Stimulated activated CD4-positive, alpha-beta T cell treated with anti-CD3 and anti-CD28 coated beads, Interleukin-4, amount 100 ng/mL, for 4 hours (primary cell): ENCODE measurements at places on chromosomes 3 and 15.

DNA sequence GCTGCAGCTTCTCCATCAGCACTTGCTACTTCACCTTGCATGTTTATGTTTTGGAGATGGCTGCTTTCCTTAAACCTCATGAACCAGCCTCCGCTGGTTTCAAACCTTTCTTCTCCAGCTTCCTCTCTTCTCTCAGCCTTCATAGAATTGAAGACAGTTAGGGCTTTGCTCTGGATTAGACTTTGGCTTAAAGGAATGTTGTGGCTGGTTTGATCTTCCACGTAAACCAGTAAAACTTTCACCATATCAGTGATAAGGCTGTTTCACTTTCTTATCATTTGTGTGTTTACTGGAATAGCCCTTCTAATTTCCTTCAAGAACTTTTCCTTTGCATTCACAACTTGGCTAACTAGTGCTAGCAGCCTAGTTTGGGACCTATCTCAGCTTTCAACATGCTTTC lies 11.7 kb upstream of the GNAT1 start:
- DNase-seq: no peak

DNA sequence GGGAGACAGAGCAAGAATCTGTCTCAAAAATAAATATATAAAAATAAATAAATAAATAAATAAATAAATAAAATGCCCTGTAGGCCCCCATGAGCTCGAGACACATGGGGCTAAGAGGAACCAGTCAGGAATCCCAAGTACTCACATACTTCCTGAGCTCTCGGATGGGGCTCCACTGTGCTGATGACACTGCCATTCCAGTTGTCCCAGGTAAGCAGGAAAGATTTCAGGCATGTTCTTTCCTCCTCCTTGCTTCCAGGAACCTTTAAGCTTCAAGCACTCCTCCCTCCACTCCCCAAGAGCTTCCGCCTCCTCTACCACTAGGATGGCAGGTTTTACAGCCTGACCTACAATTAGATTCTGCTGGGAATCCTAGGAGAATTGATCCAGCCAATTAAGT lies 113.4 kb downstream of the SLC49A4 start:
- no peak for DNase-seq

- no peak for DNase-seq
These were observed 127.4 kb downstream of the LRTM1 start for GRCh38 chr3:54800478-54800877.

- no peak for DNase-seq
These were observed 22.3 kb downstream of the OSBPL10 start for GRCh38 chr3:31958701-31959152.

DNA sequence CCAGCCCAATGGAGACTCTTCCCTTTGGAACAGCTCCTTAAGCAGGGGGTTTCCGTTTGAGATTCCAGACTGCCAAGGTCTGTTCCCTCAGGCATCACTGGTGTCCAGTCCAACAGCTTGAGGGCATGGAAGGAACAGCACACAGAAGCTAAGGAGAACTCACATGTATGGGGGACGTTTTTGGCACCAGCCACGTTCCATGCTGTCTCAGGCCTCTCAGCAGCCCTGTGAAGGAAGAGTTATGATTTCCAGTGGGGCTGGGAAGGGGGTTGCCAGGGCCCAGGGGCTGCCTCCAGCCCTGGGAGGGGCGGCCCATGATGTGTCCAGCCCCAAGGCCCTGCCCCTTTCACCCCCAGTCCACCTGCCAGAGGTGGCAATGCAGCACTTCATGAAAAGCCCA lies 7.5 kb upstream of the RHO start:
- DNase-seq: no peak

DNA sequence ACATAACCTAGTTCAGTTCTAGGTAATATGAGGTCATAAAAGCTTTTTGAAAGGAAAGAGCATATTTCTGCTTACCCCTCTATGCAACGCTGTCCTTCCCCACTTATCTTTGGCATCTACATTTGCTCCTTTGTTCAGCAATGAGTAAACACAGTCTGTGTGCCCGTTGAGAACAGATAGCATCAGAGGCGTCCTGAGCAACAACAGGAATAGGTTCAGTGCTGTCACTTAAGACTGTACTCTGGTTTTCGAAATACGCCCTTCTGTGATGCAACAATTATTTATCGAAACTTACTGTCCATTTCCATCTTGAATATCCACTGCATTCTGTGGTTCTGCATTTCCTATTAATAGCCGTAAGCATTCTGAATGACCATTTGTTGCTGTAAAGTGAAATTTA lies 84.4 kb downstream of the BTD start:
- no peak for DNase-seq

- DNase-seq: no peak
These were observed 877.3 kb downstream of the ROBO2 start for GRCh38 chr3:77917225-77917624.

DNA sequence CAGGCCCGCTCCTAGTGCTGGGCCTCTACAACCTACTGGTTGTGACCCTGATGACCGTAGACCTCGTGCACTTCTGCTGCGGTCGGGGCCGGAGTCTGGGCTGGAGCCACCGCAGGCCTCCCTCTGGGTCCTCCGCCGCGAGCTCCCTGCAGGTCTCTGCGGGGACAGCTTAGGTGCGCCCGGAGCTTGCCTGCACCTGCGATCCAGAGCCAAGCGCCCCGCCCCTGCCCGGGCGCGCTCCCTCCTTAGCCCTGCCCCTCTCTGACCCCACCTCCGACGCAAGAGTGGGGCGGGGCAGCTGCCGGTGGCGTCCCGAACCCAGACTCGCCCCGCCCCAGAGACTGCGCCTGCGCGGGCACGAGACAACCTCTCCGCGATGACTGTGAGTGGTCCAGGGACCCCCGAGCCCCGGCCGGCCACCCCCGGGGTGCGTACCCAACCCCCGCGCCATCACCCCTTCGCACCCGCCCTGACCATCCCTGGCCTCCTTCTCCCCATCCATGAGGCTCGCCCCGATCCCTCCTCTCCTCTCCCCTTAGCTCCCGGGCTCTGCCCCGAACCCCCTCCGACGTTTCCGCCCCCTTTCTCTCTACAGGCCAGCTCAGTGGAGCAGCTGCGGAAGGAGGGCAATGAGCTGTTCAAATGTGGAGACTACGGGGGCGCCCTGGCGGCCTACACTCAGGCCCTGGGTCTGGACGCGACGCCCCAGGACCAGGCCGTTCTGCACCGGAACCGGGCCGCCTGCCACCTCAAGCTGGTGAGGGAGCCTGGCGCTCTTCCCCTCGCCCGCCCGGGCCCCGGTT lies at the start of gene UNC45A:
UNC45A (plus strand) TSS at position 337 of the 803 bp plus-strand sequence; CDS start at position 377, 40 bp downstream.
- DNase-seq: peak; percentile 98

GRCh38 chr3:109985943-109986555 lies 648.7 kb upstream of the DPPA4 start:
- no peak for DNase-seq

GRCh38 chr3:151960961-151961580 lies 87.6 kb downstream of the SUCNR1 start:
- no peak for DNase-seq

DNA sequence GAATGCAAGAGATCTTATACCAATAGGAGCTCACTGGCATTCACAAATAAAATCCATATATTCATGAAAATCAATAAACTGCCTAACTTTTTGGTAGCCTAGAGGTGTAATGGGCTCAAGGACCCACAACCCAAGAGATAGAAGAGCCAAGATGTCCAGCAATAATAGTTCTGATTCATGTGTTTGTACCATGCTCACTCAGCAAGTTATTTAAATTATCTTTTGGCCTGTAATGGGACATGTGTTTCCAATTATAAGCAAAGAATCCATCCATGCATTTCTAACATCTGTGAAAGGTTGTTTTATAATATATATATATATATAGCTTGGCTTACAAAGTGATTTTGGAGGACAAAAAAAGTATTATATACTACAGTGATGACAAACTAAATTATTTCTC lies 29.7 kb upstream of the SHC4 start:
- DNase-seq: no peak

DNA sequence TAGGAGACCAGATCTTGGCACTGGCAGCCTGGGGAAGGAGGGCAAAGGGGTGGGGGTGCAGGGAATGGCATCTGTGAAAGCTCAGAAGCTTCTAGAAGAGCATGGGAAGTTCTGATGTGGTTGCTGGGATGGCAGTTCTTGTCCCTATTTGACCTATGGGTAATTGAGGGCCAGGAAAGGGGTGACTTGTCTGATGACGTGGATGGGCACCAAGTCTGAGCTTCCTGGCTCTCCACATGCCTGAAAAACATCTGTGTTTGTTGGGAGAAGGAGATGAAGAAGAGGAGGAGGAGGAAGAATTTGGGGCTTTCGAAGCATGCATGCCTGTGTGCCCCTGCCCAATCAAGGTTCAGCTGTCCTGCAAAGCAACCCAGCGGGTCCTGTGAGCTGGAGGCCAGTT lies 158.8 kb downstream of the SMAD6 start:
- DNase-seq: no peak

DNA sequence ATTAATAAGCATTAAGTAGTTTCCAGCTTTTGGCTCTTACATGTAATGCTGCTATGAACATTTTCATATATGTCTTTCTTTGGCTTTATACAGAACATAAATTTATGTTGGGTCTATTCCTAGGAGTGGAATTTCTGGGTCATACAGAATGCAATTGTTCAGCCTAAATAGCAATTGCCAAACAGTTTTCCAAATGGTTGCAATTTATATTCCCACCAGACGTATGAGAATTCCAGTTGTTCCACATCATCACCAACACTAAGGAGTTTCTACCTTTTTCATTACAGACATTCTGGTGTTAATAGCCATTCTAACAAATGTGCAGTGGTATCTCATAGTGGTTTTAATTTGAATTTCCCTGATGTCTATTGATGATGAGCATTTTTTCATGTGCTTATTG lies 160.1 kb upstream of the TMC3 start:
- DNase-seq: no peak

GRCh38 chr3:45343947-45344346 lies 44.4 kb upstream of the LARS2 start:
- DNase-seq: no peak

GRCh38 chr15:57395292-57395691 lies 19.0 kb downstream of the CGNL1 start:
- DNase-seq: no peak

DNA sequence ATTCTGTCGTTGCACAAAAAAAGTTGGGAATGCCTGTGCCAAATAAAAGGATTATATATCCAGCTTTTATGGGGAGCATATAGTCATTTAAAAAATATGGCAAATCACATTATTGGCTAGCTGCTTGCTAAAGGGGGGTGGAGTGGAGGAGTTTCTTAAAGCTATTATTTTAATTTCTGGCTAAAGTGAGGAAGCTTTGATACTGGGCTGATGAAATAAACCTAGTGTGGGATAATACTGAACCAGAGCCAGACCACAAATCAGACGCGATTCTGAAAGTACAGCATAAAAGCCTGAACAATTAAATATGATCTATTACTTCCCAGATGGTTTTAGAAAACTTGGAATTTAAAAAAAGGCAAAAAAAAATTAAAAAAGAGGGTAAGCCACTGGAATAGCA lies 14.4 kb downstream of the POLR2M start:
- no peak for DNase-seq
